OCI-LY7 (cell line): ENCODE measurements at places on chromosomes 16 and 17. TPM values are rescaled to one million over a fixed set of nuclear protein-coding genes. Genes with fewer than 3 reads are reported as not detected.

Gene ZG16
- not detected in 2 replicates for total RNA-seq

- peak; percentile 36 for DNase-seq
These were observed 1.6 kb downstream of the CMIP start for GRCh38 chr16:81445966-81446906.

- DNase-seq = no peak
These were observed 2.7 kb upstream of the ZNF594 start for GRCh38 chr17:5194346-5194745.

DNA sequence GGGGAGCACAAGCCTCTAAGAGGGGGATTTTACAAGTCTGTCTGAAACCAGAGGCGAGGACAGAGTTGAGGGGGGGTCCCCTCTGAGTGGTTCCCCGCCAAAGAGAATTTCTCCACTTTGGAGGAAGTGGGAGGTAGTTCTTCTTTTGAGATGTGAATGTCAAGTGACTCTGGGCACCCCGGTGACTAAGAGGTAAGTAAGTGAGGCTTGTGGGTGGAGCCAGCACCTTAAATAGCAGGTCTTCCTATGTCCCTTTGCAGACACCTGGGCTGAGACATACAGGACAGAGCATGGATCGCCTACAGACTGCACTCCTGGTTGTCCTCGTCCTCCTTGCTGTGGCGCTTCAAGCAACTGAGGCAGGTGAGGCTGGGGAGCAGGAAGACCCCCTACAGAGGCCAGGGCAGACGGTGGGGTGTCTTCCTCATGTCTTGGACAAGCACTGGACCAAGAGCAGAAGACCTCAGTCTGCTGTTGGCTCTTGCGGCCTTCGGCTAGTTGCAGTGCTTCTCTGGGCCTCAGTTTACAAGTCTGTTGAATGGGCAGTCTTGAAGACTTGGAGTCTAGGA, at the start of gene CCL22:
TSS of gene CCL22 (plus strand) at position 257 of the 569 bp plus-strand sequence. CDS start at position 291, 34 bp downstream.
- no peak for DNase-seq

GRCh38 chr17:4715063-4715744, 4.8 kb downstream of the ARRB2 start:
- DNase-seq = no peak

DNA sequence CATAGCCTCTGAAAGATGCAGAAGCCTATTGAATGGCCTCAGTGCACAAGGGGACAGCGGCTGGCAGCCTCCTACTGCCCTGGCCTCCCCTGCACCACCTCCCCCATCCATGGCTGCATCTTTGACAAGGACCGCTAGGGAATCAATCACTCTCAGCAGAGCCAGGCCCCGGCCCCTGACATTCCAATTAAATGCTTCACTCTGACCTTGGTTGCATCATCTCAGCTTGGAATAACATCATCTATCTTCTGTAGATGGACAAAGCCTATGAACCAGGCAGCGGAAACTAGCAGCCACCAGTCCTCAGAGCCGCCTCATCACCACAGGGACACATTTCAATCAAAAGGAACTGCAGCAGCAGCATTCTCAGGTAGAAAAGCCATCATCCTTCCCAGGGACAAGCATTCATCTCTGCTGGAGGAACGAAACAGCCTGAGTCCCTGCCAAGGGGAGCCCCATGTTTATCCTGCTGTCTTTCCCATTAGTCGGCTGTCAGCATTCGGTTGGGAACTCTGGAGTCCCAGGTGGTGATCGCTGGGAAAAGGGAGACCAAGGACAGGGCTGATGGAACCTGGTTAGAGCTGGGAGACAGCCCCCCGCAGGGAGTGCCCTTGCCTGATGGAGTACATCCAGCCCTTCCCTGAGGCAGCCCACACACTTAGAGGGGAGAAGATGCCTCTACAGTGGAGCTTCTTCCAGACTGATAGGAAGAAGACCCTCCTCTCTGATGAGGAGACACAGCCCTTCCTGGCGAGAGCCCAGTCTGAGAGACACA, 11.5 kb upstream of the TMEM132E start:
- no peak for DNase-seq

DNA sequence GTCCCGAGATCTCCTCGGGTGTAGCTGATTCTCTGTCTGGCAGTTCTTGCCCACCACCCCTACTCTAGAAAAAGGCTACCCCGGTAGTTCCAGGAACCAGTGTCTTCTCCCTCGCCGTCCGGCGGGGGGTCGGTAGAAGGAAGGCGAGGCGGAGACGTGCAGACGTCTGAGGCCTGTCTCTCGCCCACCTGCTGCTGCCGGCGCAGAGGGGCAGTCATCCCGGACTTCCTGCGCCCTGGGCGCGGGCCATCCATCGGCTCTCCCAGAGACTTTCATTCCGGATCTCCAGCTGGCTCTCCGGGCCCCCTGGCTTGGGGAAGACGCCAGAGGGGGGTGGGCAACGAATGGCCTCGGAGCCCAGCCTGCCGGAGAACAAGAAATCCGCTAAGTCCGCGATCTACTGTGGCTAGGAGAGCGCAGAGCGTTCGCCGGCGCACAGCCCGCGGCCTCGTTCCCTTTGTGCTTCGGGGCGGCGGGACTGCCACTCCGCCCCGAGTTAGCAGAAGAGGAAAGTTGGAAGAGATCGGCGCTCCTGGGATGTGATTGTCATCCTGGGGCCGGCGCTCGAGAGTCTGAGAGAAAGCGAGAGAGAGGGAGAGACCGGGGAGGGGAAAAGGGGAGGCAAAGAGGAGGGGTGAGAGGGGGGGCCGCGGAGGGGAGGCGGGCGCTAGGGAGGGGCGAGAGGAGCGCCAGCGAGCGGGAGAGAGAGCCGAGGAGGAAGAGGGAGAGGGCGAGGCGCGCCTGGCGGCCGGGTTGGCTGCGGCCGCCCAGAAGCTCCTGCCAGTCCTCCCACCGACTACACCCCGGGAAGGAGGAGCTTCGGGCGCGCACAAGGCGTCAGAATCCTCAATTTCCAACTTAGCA, at the start of gene IRX5:
TSS of gene IRX5 (plus strand) at position 861 of the 864 bp plus-strand sequence. CDS start 334 bp downstream, outside the sequence.
- DNase-seq = peak; percentile 89

GRCh38 chr17:7079581-7080455, at the start of gene CLEC10A:
CLEC10A (minus strand) TSS chr17:7080251; CDS start chr17:7078812, 1,439 bp downstream.
- no peak for DNase-seq

DNA sequence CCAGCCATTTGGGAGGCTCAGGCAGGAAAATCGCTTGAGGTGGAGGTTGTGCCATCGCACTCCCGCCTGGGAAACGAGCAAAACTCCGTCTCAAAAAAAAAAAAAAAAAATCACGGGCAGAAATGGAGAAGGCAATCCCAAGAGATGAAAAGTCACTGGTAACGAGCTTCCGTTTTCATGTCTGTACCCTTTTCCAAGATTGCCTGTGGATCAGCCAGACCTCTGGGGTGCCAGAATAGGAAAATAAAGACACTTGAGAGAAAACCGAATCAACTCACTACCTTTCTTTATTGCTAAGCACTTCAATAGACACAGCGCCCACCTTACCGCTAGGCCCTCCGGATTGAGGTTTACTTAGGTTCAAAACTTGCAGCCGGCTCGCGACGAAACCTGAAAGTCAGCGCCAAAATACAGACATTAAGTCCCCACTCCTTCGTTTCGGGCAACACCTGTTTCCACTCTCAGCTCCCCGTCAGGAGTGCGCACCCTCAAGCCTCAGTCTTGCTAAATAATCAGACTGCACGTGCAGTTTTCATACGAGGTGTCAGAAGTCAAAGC, 970 bp upstream of the TRAF7 start:
- peak; percentile 48 for DNase-seq

GRCh38 chr16:67454104-67454503, 23.2 kb downstream of the HSD11B2 start:
- no peak for DNase-seq

DNA sequence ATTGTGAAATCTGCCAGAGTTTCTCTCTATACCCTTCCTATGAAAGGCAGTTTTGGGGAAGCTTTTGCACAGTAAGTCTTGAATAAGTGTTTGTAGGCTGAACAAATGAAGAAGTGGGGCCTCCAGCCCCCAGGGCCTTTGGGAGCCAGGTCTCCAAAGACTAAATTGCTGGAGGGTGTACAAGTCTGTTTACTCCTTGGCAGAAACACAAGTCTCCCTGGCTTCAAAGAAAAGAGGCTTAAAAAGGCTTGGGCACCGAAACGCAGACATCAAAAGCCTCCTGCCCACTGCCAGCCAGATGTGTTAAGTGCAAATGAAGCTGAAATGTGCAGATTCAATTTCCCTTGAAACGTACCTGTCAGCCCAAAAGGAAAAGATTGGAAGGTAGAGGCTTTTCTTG, 146.3 kb downstream of the TMEM132E start:
- DNase-seq = no peak

DNA sequence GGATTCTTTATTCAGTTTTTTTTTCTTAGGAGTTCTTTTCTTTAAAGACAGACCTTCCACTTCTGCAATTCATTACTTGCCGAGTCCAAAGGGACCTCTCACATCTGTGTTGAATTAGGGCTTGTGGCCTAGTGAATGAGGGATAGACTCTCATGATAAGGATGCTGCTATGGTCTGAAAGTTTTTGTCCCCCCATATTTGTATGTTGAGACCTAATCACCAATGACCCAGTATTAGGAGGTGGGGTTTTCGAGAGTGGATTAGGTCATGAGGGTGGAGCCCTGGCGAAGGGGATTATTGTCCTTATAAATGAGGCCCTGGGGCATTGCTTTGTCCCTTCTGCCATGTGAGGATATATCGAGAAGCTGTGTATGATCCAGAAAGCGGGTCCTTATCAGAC, 9.5 kb downstream of the KRT12 start:
- no peak for DNase-seq

DNA sequence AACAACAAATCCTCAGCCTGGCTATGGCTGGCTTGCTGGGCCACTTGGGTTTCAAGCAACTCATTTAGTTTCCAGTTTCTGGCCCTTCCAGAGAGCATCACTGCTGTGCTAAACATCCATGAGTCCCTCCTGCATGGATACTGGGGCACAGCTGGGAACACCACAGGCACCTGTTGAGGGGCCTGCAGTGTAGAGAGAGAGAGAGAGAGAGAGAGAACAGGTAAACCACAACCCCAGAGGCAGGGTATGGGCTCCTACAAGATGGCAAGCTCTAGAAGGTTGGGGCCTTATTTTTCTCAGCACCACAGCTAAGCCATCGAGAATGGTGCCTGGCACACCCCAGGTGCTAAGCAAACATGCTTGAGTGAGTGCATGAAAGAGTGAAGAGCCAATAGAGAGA, 120.3 kb downstream of the RBFOX3 start:
- DNase-seq = no peak

DNA sequence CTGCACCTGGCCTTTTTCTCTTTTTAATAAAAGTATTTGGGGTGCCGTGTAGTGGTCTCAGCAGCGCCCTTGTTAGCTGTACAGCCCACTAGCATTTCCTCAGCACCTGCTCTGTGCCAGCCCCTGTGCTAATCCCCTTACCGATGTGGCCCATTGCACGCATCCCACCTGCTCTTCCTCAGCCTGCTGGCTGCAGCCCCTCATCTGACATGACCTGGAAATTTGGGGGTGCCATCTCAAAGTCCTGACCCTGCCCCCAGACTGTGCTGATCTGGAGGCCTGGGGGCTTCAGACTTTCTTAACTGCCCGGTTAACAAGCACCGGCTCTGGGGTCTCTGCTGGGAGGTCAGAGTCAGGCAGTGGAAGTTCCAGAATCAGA, 10.4 kb downstream of the GPRC5C start:
- DNase-seq = no peak

DNA sequence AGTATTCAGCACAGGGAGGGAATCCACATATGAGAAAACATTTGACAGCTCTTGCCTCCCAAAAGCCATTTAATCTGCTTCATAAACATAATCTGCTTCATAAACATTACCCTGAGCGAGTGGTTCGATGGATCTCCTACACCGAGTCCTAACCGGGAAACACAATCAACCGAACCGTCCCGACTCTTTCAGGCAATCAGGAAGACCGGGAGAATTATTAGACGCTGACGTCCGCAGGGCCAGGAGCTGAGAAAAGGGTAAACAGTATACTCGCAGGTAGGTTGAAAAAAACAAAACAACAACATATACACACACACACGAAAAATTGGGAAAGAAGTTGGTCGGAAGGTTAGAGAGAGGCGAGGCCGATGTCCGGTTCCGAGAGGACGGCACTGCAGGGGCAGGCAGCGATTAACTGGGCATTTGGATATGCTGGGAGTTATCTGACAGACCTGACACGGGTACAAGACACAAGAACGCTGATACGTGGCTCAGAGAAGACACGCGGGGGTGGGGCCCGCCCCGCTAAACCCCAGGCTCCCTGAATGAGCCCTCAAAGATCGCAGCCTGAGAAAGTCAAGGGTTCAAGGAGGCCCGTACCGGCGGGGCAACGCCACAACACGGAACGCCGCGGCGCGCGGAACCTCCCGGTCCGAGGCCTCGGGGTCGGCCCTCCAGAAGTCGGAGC, 585 bp downstream of the AP1G1 start:
- DNase-seq = no peak

DNA sequence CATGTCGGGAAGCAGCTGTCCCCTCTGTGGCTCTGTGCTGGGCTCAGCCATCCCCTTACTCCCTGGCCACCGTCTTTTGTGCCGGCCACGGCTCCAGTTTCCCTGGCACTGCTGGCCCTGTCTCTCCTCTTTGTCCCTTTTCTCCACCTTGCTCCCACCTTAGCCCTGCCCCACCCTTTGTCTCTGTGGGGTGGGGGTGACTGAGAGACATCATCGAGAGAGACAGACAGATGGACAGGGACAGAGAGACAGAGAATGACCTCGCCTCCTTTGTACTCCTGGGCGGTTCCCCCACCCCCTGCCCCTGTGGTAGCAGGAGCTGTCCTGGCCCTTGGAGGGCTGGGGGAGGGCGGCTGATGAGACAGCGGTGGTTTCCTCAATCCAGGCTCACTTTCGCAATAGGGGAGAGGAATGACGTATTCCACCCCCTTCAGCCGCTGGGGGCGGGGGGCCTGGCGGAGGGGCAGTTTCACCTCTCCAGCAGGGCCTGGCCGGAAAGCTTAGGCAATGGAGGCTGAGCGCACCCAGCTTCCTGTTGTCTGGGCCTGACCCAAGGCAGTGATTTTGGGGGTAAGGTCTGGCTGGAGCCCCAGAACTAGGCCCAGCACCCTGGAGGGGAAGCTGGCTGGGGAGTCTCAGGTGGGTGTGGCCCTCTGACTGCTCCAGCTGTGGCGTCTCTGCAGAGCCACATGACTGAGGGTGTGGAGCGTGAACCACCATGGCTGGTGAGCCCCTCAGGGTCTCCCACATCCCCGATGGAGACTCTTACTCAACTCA, 7.3 kb downstream of the FMNL1 start:
- peak; percentile 67 for DNase-seq

GRCh38 chr16:9176547-9177418, 85.3 kb downstream of the HAPSTR1 start:
- no peak for DNase-seq

- DNase-seq = peak; percentile 54
These were observed 1.0 kb upstream of the KCNJ2 start for GRCh38 chr17:70168044-70168976.
